ENCODE measurements at places on chromosomes 3 and 15.

- DNase-seq = no peak
Observed at GRCh38 chr3:89227218-89227617, 119.8 kb downstream of the EPHA3 start.

DNA sequence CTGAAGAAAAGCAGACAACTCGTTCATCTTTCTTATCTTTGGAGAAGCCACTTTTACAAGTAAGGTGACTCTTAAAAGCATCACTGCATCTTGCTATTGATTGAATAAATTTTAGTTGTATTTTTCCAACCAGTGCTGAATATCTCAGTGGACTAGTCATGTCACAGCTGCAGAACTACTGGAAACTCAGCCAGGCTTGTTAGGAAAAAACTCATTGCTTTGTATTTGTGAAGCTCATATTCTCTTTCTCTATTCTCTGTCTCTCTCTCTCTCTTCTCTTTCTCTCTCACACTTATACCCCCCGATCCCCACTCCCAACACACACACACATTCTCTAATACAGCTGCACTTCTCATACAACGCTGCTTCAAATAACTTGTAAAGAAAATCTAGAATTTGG is 104.3 kb downstream of the WDR76 start:
- DNase-seq = no peak

GRCh38 chr3:52532517-52532837 is 1.2 kb downstream of the NT5DC2 start:
- DNase-seq = no peak

- DNase-seq = no peak
Observed at GRCh38 chr15:89998141-89998661, 2.9 kb upstream of the ZNF710 start.

DNA sequence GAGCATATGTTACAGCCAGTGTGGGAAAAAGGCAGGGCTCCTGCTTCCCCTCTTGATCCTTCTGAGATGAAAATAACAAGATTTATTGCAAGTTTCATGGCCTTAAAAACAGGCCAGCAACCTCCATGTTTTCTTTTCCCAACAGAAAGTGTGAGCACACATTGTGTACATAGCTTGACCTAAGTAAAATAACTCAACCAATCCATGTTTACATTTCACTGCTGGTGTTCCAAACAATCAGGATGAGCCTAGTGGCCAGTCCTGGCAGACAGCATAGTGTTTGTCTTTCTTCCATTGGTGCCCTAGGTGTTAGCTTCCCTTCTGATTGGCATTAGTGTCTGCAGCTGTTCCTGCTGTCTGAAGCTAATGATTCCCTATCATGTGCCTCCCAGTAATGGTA is 847.7 kb downstream of the EPHA3 start:
- DNase-seq = no peak

GRCh38 chr15:95822961-95823360 is 507.5 kb upstream of the NR2F2 start:
- no peak for DNase-seq

DNA sequence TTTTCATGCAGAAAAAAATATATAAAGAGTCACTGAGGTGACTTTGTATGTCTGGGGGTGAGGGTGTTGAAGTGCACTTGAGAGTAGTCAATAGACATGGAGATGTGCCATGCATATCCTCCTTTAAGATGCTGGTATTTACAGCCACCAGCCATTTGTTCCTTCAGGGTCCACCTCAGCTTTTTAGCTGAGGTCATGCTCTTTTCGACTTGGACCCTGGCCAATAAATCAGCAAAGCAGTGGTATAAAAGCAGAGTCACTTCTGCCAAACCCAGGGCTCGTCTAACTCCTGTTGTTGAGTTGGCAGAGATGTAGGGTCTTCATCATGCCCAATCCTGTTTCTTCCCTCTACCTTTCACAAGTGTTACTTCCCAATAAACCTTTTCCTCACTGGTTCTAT is 75.1 kb upstream of the OSTN start:
- DNase-seq = no peak

GRCh38 chr3:49132073-49132436 is 795 bp downstream of the LAMB2 start:
- no peak for DNase-seq

- DNase-seq = no peak
Observed at GRCh38 chr3:105388176-105388575, 21.5 kb downstream of the ALCAM start.

GRCh38 chr3:50518436-50518835 is 15.0 kb upstream of the CACNA2D2 start:
- no peak for DNase-seq

GRCh38 chr3:167166012-167166411 is 214.1 kb downstream of the ZBBX start:
- no peak for DNase-seq

DNA sequence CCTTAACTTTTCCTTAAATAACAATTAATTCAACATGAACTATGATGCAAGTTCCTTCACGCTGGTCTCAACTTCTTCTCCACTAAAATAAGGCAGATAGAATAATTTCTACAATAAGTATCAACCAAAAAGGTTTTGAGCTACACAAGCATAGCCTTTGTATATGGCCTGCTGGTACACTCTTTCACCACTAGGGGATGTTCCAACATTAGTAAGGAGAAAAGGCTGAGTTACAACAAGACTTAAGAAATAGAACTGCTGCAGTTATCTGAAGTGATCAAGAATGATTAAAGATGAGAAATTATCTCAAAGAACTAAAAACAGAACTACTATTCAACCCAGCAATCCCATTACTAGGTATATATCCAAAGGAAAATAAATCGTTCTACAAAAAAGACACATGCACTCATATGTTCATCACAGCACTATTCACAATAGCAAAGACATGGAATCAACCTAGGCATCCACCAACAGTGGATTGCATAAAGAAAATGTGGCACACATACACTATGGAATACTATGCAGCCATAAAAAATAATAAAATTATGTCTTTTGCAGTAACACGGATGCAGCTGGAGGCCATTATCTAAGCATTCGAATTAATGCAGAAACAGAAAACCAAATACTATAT is 14.4 kb downstream of the ATP13A3 start:
- DNase-seq = no peak

- DNase-seq = no peak
Observed at GRCh38 chr3:112413074-112413473, 80.1 kb downstream of the CD200 start.

- DNase-seq = no peak
Observed at GRCh38 chr3:87949189-87949878, 109.5 kb downstream of the CGGBP1 start.

DNA sequence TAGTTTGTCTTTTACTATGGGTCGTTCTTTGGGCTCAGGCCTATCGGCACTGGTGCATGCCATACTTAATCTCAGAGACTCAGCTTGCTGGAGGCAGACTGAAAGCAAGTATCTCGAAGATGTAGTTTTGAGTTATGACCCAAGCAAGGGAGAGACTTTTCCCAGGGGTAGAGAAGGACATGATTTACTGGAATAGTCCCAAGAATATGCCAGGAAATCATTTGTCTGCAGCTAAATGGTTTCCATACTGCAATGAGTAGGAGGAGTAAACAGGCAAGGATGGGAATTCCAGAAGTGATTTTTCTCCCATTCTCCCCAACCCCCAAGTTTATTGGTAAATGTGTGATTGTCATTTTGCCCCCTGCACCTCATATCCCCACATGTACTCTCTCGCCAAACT is 35.4 kb upstream of the LACTB start:
- DNase-seq = no peak

DNA sequence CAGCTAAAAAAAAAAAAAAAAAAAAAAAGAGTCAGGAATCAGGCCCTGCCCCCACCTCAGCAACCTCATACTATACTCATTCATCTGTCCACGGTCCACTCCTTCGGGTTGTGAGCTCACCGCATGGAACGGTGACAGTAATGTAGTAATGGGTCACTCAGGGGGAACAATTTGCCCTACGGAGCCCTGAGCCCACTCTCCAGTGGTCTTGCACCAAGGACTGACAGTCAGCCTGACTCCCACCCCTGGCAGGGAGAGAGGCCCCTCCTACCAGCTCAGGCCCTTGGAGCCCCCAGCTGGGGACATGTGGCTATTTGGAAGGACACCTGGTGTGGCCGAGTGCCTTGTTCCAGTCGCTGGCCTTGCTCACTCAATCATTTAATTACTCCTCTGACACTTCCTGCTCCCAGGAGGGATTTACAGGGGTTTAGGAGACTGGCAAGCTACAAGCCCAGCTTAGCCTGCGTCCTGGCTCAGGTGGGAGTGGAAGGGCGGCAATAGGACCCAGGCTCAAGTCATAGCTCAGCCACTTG is 19.9 kb upstream of the CACNA2D2 start:
- DNase-seq = no peak

DNA sequence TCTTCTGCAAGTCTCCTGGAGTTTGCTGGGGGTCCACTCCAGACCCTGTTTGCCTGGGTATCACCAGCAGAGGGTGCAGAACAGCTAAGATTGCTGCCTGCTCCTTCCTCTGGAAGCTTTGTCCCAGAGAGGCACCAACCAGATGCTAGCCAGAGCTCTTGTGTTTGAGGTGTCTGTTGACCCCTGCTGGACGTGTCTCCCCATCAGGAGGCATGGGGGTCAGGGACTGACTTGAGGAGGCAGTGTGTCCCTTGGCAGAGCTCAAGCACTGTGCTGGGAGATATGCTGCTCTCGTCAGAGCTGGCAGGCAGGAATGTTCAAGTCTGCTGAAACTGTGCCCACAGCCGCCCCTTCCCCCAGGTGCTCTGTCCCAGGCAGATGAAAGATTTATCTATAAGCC is 86.5 kb downstream of the TPRG1 start:
- DNase-seq = no peak

- DNase-seq = no peak
Observed at GRCh38 chr3:156548041-156548687, 6.8 kb downstream of the SSR3 start.

GRCh38 chr15:63348392-63348791 is 33.3 kb downstream of the CA12 start:
- DNase-seq = no peak

Measured in T-helper 9 cell (primary cell).